ENCODE measurements at places on chromosomes 16 and 17. TPM values are rescaled to one million over a fixed set of nuclear protein-coding genes. Genes with fewer than 3 reads are reported as not detected.

- no peak for DNase-seq
Observed at GRCh38 chr17:41403404-41404023, 6.1 kb upstream of the KRT31 start.

DNA sequence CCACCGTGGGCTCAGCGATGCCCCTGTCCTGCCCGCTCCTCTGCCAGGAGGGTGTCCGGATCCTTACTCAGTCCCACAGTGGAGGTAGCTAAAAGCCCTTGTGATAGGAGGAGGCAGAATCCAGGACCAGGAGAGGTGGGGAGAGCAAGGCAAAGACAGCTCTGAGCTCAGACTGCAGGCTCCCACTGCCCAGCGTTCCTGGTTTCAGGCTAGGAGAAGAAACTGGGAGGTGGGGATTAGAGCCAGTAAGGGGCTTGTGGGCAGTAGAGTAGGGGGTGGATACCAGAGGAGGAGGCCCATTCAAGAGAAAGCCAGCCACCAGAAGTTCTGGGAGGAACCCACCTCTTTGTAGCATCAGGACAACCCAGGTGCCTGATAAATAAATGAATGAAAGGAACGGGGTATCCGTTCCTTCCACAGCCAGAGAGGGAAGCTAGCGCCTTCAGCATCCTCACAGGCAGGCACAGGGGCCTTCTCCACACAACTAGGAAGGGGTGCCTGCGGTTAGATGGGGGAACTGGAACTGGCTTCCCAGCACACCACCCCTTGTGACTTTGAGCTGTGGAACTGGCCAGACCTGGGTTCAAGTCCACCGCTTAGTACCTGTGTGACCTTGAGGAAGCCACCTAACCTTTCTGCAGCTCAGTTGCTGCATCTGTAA is 2.3 kb downstream of the IL21R start:
- DNase-seq: no peak

Gene HSPB9
- polyA plus RNA-seq: not detected

Gene HS3ST3B1
- 11.8 TPM for polyA plus RNA-seq

Gene NACA2
- polyA plus RNA-seq: not detected

Gene KRTAP1-4
- polyA plus RNA-seq: not detected

Gene LDAF1
- 13.1 TPM for polyA plus RNA-seq

Gene MVD
- 14.4 TPM for polyA plus RNA-seq

Gene KRT17
- not detected for polyA plus RNA-seq

Measured in naive thymus-derived CD8-positive, alpha-beta T cell (primary cell).